ENCODE measurements at places on chromosomes 7 and 10.
A peak's percentile ranks its signal among the peaks of the same experiment; 100 is the strongest.

DNA sequence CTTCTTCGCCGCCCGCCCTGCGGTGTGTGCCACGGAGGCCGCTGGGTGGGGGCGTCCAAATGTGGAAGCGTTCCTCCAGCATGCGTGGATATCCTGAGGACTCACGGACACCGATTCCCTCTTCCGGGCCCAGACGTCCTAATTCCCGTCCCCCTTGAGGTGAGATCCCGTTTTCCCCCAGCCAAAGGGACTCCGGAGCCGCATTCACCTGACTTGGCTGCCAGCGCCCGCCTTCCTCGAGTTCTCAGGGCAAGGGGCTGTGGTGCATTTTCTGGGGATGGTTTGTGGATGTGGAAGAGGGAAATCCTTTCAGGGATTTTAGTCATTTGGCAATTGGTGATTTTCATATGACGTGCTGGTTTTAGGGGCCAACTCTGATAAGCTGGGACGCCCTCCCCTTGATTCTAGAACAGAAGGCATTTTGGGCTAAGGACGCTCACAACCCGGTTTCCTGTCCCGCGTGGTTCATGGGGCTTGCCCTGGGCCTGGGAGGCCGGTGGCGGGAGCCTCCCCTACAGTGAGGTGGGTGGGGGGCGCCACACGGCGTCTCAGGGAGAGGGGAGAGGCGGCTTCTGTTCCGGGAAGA is 165.4 kb downstream of the ACTR3B start:
- no peak for DNase-seq
- no peaks in the 10 kb centered on the region for H3K36me3 ChIP-seq
- no peak overlapping the region for H3K4me3 ChIP-seq
- peaks cover 21% of the 10 kb centered on the region for H3K27me3 ChIP-seq
- H3K27ac ChIP-seq, result no peak overlapping the region

- H3K36me3 ChIP-seq, result no peaks in the 10 kb centered on the region
- no peak for DNase-seq
- no peak overlapping the region for H3K27ac ChIP-seq
- peak overlapping the region; percentile 80 for H3K4me3 ChIP-seq
- peaks cover 11% of the 10 kb centered on the region for H3K4me1 ChIP-seq
These were observed 17.4 kb downstream of the POLL start for GRCh38 chr10:101570428-101571270.

DNA sequence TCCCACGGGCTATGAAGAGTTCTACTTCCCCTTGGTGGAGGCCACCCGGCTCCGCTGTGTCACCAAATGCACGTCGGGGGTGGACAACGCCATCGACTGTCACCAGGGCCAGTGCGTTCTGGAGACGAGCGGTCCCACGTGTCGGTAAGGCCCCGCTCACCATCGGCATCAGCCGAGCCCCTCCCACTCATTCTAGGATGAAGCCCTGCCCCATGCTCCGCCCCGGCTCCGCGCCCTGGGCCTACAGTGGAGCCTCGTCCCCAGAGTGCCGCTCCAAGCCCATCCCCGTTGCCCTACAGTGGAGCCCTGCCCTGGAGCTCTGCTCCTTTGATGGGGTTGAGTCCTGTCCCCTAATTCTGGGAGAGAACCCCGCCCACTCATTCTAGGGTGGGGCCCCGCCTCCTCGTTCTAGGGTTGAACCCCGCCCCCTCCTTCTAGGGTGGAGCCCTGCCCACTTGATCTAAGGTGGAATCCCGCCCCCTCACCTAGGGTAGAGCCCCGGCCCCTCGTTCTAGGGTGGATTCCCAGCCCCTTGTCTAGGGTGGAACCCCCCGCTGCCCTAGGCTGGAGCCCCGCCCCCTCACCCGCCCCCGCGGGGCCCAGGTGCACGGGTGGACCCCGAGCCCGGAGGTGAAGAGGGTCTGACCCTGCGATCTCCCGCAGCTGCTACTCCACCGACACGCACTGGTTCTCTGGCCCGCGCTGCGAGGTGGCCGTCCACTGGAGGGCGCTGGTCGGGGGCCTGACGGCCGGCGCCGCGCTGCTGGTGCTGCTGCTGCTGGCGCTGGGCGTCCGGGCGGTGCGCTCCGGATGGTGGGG is 3.4 kb upstream of the MUC12 start:
- H3K36me3 ChIP-seq, result no peaks in the 10 kb centered on the region
- H3K27me3 ChIP-seq, result peaks cover 43% of the 10 kb centered on the region
- H3K4me1 ChIP-seq, result no peaks in the 10 kb centered on the region
- peak overlapping the region; percentile 37 for H3K4me3 ChIP-seq
- H3K27ac ChIP-seq, result no peak overlapping the region

DNA sequence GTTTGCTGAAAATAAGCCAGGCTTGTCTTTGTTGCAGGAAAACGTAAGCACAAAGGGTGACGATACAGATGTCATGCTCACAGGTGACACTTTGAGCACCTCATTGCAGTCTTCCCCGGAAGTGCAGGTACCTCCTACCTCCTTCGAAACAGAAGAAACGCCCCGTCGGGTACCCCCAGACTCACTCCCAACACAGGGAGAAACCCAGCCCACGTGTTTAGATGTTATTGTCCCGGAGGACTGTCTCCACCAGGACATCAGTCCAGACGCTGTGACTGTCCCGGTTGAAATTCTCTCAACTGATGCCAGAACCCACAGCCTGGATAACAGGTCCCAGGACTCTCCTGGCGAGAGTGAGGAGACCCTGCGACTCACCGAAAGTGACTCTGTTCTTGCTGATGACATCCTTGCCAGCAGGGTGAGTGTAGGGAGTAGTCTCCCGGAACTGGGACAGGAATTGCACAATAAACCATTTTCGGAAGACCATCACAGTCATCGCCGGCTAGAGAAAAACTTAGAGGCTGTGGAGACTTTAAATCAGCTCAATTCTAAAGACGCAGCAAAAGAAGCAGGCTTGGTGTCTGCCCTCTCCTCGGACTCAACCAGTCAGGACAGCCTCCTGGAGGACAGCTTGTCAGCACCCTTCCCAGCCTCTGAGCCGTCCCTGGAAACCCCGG is 18.3 kb upstream of the BHLHA15 start:
- H3K36me3 ChIP-seq, result no peaks in the 10 kb centered on the region
- no peak for DNase-seq
- no peak overlapping the region for H3K4me3 ChIP-seq
- no peak overlapping the region for H3K27ac ChIP-seq
- H3K27me3 ChIP-seq, result no peaks in the 10 kb centered on the region

- H3K27ac ChIP-seq, result no peak overlapping the region
- DNase-seq, result no peak
- no peaks in the 10 kb centered on the region for H3K27me3 ChIP-seq
- H3K4me3 ChIP-seq, result no peak overlapping the region
- no peaks in the 10 kb centered on the region for H3K4me1 ChIP-seq
- H3K36me3 ChIP-seq, result no peaks in the 10 kb centered on the region
These were observed 244.3 kb downstream of the MTERF1 start for GRCh38 chr7:91636129-91636724.
